ENCODE measurements at places on chromosomes 2 and 18.

DNA sequence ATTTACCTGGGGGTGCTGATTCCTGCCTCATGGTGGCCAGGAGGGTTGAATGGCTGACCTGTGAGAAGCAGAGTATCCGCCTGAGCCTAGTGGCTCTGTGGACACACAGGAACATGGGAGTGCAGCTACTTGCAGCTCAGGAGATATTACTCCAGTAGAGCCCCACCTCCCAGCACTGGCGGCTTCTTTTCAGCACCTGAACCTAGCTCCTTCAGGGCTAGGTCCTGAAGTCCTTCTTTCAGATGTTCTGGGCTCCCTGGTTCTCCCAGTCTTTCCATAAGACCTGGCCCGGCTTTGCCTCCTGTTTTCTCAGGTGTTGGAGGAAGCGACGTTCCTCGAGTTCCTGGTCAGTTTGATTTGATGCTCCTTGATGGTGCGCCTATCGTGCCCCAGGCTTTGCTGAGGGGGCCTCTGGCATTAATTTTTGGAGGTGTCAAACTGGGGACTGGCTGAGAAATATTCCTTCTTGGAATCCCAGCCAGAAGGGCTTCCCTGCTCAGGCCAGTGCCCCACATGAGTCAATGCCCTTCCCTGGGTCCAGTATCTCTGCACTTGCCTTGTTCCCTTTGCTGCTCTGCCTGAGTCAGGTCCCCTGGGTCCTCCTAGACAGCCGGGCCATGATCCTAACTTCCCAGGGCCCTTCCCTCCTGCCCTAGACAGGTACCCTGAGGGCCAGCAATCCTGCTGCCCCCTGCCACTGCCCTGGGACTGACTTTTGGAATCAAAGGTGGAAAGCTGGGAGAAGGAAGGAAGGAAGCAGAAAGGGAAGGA is 110.7 kb upstream of the HAAO start:
- DNase-seq = no peak

DNA sequence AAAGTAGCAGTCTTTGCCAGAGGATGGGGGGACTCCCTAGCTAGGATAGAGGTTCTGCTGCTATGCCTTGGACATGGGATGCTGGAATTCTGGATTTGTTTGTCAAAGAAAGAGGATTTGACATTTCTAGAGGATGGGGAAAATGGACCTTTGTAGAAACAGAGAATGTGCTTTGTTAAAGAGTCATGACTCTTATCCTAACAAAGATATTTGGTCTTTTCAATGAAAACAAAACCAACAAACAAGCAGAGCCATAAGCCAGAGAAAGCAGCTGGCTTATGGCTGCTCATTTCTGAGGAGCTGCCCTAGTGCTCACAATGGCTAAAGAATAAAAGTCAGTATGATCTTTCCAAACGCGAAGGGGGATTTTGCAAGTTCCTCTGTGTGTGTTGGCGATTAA is 40.8 kb upstream of the MAPRE2 start:
- no peak for DNase-seq

DNA sequence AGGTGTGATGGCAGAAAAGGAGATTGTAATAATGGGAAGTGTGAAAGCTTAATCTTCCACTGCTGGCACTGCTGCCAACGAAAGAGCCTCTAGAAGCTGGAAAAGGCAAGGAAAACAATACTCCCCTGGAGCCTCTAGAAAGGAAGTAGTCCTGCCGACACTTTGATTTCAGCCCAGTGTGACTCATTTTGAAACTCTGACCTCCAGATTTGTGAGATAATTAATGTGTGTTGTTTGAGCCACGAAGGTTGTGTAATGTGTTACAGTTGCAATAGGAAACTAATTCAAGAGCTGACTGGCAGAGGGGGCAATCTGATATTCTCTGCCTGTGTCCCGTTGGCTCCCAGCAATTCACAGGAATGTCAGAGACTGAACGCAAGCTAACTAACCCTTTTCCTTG is 219.2 kb upstream of the UBE2E3 start:
- no peak for DNase-seq

GRCh38 chr2:10271509-10271908 is 31.2 kb upstream of the HPCAL1 start:
- DNase-seq = no peak

- no peak for DNase-seq
Measured at GRCh38 chr18:30775629-30776028, 266.9 kb downstream of the DSC3 start.

DNA sequence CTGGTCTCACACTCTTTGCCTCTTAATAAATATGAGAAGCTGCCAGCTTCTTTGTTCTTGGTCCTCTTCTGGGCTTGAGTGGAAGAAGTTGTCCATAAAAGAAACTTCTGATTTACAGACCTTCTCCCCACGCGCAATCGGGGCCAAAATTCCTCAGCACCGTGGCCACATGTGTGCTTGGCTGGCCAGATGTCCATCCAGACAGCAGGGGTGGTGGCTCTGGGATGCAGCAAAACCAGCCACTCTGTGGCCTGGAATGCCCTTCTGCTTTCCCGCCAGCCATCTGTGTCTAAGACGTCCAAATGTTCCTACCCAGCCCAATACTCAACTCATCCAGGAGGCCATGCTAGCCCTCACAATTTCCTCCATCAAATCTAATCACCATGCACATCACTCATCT is 250.8 kb downstream of the EN1 start:
- no peak for DNase-seq
